HT-29 (cell line): ENCODE measurements at places on chromosomes 5 and 9. TPM values are rescaled to one million over a fixed set of nuclear protein-coding genes. Genes with fewer than 3 reads are reported as not detected.
A peak's percentile ranks its signal among the peaks of the same experiment; 100 is the strongest.

- no peak for DNase-seq
Observed at GRCh38 chr5:116750631-116751580, 176.3 kb upstream of the SEMA6A start.

GRCh38 chr5:161230221-161230620 is 316.3 kb downstream of the GABRB2 start:
- peak; percentile 17 for DNase-seq

- DNase-seq = no peak
Observed at GRCh38 chr5:77881528-77881927, 105.4 kb upstream of the TBCA start.

GRCh38 chr5:151255621-151256286 is 2.8 kb downstream of the GM2A start:
- no peak for DNase-seq

DNA sequence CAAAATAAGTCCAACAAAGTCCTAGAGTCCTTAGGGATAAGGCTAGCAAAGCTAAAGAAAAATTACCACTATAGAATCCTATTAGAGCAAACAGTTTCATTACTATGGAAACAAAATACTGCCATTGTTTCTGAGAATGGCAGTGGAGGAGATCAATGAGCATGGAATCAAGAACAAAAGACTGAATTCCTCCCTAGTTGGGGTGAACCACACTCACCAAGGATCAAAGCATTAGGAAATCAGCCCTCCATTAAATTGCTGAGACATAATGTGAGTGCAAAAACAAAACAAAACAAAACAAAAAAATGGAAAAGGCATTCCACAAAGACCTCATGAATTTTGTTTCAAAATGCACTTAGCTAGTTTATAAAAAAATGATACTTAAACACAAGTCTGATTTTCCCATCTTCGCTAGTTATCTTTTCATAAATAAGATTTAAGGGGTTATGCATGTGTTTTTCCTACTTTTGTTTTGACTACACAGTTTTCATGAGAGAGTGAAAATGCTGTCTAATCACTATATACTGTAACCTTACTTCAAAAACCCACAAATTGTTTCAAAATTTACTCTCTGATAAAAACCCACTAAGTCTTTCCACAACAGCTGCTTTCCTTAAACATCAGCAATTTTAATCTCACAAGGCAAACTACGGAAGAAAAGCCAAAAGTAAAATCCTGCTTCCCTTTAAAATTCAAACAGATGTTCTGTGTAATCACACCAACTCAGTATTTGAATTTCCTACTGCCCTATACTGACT is 9.7 kb downstream of the SERINC5 start:
- DNase-seq = no peak

GRCh38 chr5:9062873-9063272 is 483.0 kb downstream of the SEMA5A start:
- no peak for DNase-seq

GRCh38 chr5:162484986-162485385 is 417.4 kb downstream of the GABRG2 start:
- no peak for DNase-seq

SAPCD2 gene
- 217 and 239 TPM in 2 replicates for total RNA-seq
